Nucleus accumbens (tissue), 56 donors: ENCODE measurements at places on chromosomes 4 and X.

DNA sequence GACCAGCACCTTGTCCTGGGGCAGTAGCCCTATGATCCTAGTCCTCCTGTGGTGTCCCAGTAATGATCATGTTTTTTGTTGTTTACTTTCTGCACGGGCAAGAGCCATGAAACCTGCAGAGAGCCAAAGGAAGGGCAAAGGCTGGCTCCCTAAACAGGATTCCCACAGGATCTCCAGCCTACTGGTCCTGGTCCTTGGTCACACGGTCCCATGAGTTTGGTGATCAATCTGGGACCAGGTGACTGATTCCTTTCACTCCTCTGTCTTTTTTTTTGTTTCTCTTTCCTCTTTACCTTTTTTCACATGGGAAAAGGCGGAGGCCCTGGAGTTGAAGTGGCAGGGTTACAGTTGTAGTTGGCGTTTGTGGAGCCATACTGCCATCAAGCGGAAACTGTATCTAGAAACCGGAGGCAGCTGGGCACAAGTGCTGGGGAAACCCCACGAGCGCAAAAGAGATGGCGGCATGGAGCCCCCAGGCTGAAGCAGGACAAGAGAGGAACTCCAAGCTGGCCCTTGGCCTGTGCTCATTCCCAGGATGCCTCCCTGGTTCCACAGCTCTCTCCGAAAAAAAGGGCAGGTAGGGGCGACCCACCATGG is 34.6 kb downstream of the NBDY start:
- no peak for DNase-seq

DNA sequence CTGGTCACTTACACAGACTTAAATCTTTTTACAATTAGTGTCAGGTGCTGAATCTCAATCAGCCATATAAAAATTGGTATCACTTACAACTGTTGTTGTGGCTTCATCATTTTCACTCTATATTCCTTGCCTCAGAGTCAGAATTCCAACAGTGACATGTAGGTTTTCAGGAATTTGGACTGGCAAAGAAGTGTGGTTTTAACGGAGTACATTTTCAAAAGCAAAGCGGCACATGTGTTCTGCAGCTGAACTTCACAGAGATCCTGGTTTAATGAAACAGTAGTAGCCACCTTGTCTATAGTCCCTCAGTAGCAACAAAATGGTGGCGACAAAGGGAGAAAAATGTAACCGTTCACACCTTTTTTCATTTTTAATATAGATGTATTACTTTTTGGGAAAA is 486.6 kb downstream of the FAT4 start:
- no peak for DNase-seq

- no peak for DNase-seq
Observed at GRCh38 chrX:39967348-39967747, 130.4 kb downstream of the BCOR start.

DNA sequence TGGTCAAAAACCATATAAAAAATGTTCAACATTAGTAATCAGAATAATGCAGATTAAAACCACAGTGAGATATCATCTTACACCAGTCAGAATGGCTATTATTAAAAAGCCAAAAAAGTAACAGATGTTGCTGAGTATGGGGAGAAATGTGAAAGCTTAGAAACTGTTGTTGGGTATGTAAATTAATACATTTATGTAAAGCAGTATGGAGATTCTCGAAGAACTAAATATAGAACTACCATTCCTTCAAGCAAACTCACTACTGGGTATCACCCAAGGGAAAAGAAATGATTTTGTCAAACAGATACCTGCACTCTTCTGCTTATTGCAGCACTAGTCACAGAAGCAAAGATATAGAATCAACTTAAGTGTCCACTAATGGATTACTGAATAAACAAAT is 576.4 kb upstream of the EPHA5 start:
- DNase-seq: no peak

DNA sequence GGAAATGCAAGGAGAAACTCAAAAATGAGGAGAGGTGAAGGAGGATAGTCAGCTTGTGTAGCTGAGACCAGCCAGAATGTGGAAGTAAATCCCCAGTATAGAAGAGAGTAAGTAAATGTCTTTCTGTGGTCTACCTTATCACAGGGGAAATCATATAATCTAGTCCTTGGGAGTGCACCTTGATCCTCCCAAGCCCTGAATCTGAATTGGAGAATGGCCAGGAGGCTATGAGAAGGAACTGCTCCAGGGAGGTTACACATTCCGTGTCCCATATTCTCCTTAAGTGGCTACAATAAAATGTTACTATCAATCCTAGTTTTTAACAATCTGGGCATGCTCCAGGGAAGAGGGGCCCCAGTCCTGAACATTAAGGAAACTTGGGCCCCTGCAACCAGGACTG is 10.8 kb downstream of the AGTR2 start:
- no peak for DNase-seq

DNA sequence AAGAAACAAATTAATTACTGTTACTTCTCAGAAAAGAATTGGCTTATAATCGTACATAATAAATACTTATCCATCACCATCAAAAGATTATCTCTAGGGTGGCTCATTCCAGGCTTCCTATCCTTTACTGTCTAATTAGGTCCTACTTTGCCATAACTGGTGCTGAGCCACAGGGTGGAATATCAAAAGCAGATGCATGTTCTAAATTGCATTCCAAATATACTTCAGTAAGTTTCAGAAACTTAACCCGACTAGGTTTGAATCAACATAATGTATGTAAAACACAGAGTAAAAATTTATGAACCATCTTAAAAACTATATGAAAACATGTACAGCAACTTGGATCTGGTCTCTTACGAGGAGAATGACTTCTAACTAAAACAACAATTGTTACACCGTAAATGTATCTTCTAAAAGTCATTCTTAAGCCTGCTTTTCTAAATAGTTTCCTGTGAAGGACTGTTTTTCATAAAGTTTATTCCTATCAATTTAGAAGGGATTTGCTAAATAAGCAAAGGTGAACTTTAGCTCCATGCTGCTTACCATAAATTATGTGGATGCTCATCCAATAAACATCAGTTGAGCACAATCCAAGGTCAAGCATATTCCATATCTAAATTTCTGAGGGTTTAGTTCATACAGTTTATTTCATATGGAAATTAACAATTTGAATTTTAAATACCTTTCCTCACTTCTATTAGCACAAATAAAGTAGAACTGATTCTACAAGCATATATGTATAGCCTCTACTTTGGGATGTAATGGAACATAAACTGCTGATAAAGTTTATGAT is 13.4 kb downstream of the ZAR1 start:
- DNase-seq: no peak

GRCh38 chr4:152221816-152222516 is 313.9 kb downstream of the FBXW7 start:
- DNase-seq: no peak

GRCh38 chr4:11418610-11419009 is 10.1 kb downstream of the HS3ST1 start:
- DNase-seq: no peak

- DNase-seq: no peak
Observed at GRCh38 chr4:143084566-143084965, 100.2 kb upstream of the USP38 start.

DNA sequence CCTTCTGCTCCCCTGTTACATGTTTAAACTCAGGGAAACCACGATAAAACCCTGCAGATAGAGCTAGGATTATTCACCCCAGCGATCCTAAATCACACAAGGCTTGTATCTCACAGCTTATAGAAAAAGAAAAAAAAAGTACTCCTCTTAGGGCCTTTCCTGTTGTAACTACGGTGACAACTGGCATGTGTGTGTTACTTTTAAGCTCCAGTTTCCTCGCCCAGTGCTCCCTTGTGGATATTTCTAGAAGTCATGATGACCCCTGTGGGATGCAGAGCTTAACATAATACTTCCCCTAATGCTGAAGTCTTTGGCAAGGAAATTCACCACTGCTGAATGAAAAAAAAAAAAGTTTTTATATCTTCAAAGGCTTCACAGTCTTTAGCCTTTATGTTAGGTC is 114.7 kb downstream of the NWD2 start:
- no peak for DNase-seq

GRCh38 chrX:9824554-9824953 is 38.3 kb downstream of the SHROOM2 start:
- no peak for DNase-seq

DNA sequence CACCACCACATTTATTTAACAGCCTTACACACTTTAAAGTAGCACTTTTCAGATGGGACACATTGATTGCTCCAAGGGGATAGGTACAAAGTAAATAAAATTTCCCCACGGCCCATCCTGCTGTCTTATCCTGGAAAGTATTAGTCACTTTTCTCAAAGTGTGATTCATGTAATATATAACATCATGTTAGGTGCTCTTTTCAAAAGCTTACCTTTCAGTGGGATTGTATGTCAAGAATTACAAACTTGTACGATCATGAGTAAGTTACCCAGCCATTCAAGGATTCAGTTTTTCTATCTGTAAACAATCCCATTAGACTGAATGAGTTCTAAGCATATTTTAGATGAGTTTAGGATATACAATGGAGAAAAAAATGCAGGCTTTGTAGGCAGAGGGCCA is 876.6 kb upstream of the GRID2 start:
- DNase-seq: no peak

GRCh38 chr4:2462218-2462991 is 6.5 kb upstream of the RNF4 start:
- DNase-seq: peak; percentile 59

- no peak for DNase-seq
Observed at GRCh38 chr4:169121861-169122382, 111.9 kb upstream of the CBR4 start.

DNA sequence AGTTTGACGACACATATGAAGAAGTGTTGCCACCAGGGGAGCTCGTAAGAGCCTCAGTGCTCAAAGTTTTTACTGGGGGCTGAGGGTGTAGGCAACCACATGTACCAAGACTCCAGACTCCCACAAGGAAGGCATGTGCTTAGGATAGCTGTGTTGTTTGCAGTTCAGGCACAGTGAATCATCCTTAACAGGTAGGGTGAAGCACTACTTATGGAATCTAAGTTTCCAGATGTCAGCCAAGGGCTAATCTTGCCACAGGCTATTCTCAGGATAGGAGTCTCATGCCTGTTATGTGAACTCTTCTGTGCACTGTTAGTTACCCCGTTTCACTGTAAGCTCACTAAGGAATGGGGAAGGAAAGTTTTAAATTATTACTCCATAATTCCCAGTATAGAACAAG is 202.6 kb downstream of the TMA16 start:
- no peak for DNase-seq

- no peak for DNase-seq
Observed at GRCh38 chrX:30495468-30495867, 82.1 kb downstream of the TASL start.

DNA sequence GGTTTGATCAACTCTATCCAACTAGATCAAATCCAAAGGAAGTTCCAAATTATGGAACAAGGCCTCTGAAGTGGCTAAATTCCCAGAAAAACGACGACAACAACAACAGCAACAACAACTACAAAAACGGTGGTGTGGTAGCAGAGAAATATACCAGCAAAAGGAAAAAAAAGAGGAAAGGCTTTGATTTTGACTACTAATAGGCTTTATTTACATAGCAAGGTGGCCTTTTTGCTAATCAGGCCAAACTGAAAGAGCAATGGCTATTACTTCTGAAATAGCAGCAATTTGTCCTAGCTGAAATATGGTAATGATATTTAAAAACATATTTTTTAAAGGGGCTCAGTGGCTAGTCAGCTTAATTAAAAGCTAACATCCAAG is 40.8 kb upstream of the TMPRSS11E start:
- DNase-seq: no peak

- no peak for DNase-seq
Observed at GRCh38 chr4:77155631-77156452, 1.2 kb upstream of the CCNG2 start.

GRCh38 chr4:123386609-123387008 is 10.0 kb upstream of the SPRY1 start:
- no peak for DNase-seq

GRCh38 chrX:105752338-105752956 is 69.9 kb upstream of the NRK start:
- no peak for DNase-seq

GRCh38 chrX:15384304-15384703 is at the start of gene VEGFD:
VEGFD (minus strand) TSS chrX:15384413; CDS start chrX:15383946, 467 bp downstream.
- DNase-seq: no peak

GRCh38 chr4:52983563-52984303 is 121.6 kb downstream of the RASL11B start:
- no peak for DNase-seq

GRCh38 chrX:15546745-15547144 is 46.1 kb downstream of the BMX start:
- DNase-seq: no peak

DNA sequence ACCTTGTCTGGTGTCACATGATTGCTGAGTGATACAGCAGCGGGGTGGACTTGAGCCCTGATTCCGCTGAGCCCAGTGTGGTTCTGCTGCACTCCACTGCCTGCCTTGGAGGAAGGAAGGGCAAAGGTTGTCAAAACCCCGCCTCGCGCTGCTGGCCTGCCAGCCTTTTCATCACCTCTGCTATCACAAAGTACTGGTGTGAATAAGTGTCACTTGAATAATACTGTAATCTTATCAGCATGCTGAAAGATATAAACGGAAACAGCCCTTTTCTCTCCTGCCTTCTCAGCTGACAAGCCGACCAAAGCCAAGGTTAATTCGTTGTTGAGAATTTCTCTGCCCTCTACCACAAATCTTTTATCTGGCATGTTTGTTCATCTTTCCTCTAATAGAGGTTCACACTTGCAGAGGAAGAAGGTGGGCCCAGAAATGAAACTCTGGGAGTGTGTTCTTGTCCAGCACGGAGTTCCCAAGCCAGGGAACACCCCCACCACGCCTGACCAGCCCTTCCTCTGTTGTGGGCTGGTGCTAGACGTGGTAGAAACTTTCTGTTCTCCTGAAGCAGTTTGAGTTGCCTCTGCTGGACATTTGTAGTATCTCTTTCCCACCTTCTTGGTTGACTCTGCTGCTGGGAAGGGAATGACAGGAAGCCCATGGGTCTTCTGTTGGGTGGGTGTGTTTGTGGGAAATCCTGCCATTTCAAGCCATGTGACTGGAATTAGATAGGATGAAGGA is 21.5 kb downstream of the FHDC1 start:
- DNase-seq: no peak

DNA sequence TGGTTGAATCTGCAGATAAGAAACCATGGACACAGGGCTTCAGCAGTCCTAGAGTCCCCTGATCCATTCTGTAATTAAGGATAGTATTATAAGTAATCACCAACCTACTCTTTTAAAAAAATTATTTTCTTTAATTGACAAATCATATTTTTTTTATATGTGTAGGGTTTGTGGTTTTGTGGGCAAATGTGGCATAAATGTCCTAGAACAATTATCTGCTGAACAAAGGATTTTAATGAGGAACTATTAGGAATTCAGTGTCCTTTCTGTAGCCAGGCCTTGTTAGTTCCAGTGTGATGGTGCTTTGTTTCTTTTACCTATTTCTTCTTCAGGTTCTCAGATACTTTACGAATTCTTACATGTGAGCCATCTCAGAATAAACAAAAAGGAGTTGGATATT is 32.4 kb downstream of the PRIMPOL start:
- DNase-seq: no peak

DNA sequence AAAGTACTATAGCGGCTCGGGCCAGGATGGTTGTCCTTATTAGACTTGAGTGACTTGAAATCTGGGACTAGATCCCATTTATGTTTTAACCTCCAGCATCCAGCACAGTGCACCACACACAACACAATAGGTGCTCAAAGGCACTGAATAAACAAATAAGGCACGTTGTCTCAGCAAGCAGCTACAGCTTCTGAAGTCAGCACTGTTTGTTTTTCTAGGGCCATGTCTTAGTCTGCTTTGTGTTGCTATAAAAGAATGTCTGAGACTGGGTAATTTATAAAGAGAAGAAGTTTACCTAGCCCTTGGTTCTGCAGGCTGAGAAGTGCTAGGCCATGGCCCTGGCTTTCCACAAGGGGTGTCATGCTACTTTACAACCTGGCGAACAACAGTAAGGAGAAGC is 102.1 kb upstream of the LNX1 start:
- no peak for DNase-seq
